Ecto neural progenitor cell (in vitro differentiated cells): ENCODE measurements at places on chromosomes 4 and X.

DNA sequence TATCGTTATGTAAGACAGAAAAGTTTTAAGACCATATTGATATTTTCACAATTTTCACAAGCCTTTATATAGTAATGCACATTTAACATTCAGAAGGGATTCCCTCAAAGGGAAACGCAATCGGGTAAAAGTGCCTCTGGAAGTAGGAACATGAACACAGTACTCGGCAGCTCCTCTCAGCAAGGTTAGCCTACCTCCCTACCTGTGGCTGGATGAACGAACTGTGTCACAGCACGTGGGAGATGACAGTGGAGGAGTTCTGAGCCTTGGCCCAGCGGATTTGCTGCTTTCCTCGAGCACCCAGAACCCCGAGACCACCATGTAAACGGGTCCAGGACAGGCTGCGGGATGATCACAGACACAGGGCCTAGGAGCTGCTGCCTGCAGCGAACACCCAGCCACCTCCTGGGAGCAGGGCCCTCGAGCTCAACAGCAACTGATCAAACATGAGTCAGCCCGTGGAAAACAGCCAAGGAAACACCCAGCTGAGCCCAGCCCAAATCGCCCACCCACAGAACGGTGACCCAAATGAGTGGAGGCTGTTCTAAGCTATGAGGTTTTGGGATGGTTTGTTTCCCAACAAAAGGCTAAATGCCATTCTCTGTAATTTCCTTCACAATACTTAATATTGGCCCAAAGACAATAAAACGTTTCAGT, 30.4 kb downstream of the FAT1 start:
- DNase-seq = no peak

GRCh38 chr4:11801466-11802446, 373.1 kb upstream of the HS3ST1 start:
- DNase-seq = no peak

- DNase-seq = no peak
Measured at GRCh38 chr4:181659202-181659601, 584.0 kb upstream of the TENM3 start.

GRCh38 chr4:39476187-39476895, 17.5 kb downstream of the LIAS start:
- DNase-seq = no peak

GRCh38 chr4:86965019-86965976, 30.5 kb downstream of the AFF1 start:
- no peak for DNase-seq

DNA sequence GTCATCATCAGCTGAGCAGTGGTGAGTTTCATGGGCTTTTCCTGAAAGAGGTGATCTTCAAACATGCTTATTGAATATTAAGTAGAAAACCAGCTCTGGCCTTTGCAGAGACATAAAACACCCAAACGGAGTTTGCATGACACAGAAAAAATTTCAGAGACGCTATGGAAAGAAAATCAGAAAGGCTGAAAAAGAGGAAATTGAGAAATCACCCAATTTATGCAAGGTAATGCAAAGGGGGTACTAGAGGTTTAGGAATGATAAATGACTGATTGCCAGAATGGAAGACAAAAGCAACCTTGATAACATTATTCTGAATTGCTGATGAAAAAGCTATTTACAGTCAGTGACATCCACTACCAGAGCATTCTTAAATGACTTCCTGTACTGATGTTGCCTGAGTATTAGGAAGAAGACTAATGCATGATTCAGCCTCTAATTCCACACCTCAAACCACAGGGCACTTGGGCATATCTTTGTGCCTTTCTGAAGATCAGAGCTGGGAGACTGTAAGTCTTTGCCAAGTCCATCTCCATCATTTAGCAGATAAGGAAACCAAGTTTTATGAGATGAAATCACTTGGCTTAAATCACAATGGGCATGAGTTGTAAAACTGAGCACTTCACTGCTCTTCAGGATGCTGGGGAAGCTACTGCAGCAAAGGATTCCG, 565.7 kb downstream of the PPARGC1A start:
- no peak for DNase-seq

- DNase-seq = no peak
Measured at GRCh38 chr4:98406819-98407218, 145.6 kb downstream of the RAP1GDS1 start.

GRCh38 chr4:76296286-76296820, 10.2 kb upstream of the STBD1 start:
- no peak for DNase-seq

GRCh38 chrX:65894133-65894532, 145.7 kb downstream of the VSIG4 start:
- no peak for DNase-seq

GRCh38 chrX:68570598-68570997, 71.7 kb downstream of the YIPF6 start:
- DNase-seq = no peak

DNA sequence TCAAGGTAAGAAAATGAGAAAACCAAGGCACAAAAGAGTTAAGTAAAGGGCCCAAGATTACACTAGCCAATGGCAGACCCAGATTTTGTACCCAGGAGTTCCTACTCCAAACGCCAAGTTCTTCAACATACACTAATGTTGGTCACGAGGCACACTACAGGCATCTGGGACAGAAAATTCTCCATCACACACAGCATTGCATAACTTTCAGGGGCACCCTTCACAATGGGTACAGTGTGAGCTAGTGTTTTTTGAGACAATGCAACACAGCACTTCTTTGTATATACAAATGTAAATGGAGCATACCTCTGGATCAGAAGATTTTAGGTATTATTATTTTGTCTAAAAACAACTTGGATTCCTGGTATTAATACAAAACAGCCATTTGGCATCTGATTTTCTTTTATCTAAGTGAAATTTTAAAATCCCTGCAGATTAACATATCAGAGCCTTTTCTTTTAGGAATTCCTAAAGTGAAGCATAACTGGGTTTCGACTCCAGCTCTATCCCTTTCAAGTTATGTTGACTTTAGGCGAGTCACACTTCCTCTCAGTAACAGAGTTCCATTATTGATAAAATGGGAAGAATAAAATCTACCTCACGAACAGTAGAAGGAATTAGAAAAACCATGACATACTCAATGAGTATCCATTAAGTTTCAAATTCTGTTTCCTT, 41.1 kb downstream of the ADGRA3 start:
- DNase-seq = no peak

DNA sequence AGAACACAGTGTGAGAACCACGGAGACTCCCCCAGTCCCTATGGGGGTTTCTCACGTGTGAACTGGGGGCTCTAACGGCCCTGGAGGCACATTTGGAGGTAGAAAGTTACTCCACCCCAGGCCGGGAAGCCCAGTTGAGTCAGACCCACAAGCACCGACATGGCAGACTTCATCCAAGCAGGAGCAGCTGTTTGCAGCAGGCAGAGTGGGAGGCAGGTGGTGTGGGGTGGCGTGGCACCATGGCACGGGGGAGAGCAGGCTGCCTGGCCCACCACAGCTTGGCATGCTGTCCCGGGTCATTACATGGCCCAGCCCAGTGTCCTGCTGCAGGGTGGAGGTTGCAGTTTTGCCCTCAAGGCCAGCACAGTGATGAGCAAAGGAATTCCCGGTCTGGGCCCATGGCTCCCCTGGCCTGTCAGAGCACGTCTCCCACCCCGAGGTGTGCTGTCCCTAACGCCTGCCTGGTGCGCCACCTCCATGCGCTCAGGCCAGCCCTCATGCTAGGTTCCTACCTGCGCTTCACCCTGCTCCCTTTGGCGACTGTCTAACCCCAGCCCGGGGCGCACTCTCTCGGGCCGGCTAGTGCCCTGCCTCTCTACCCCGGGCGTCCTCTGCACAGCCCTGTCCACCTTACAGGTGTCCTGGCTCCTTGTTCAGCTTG, 90.6 kb upstream of the AFAP1 start:
- DNase-seq = no peak

GRCh38 chr4:81990898-81991297, 382.9 kb downstream of the HNRNPD start:
- no peak for DNase-seq

DNA sequence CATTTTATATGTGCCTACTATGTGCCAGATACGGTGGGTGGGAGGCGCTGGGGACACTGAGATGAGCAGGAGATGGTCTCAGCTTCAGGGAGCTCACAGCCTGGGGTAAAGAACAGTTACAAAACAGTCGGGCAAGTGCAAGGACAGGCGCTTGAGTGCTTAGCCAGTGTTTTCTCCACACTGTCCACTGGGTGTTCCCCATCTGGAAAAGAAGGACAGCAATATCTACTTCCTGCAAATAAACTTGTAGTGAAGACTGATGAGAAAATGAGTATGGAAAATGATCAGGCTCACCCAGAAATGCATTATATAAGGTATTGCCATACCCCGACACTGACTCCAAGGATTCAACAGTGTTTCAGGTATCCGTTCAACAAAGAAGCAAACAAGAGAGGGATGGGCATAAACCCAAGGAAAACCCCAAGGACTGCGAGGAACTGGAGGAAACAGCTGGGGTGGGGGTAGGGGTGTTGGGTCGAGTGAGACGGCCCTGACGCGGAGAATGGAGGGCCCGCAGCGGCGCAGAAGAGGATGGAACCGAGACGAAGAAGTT, 835 bp downstream of the TMEM185A start:
- no peak for DNase-seq

DNA sequence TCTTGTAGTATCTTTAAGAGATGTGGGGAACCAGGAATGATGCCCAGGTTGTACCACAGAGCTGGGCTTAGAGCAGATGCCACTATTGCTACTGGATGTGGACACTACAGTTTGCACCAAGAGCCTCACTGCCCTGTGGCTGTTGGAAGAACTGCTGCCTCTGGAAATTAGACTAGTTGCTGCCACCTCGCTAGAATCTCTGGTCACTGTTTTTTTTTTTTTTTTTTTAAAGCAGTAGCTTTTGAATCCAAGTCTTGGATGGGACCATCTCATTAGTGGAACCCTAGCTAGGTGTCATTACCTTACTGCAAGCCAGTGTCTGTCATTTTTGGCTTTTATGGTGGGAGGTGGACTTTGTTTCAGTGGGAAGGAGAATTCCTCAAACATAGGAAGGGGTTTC, 105.5 kb downstream of the ARHGAP10 start:
- DNase-seq = no peak

GRCh38 chr4:17009871-17010367, 111.5 kb upstream of the LDB2 start:
- no peak for DNase-seq

- DNase-seq = no peak
Measured at GRCh38 chr4:54961357-54961975, 163.9 kb downstream of the KDR start.

DNA sequence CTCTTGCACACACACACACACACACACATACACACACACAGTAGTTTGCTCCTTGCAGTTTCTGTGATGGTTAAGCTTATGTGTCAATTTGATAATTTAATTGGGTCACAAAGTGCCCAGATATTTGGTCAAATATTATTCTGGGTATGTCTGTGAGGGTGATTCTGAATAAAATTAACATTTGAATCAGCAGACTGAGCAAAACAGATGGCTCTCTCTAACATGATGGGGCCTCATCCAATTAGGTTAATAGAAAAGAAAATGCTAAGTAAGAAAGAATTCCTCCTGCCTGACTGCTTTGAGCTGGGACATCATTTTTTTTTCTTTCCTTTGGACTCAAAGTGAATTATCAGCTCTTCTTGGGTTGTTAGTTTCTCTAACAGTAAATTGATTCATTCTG, 191.2 kb upstream of the INTU start:
- no peak for DNase-seq

GRCh38 chrX:120302434-120302833, 8.8 kb downstream of the TMEM255A start:
- DNase-seq = no peak

- no peak for DNase-seq
Measured at GRCh38 chrX:15600745-15601144, at the start of gene ACE2. TSS of gene ACE2 (minus strand) at chrX:15600960. CDS start at chrX:15600911, 49 bp downstream.

DNA sequence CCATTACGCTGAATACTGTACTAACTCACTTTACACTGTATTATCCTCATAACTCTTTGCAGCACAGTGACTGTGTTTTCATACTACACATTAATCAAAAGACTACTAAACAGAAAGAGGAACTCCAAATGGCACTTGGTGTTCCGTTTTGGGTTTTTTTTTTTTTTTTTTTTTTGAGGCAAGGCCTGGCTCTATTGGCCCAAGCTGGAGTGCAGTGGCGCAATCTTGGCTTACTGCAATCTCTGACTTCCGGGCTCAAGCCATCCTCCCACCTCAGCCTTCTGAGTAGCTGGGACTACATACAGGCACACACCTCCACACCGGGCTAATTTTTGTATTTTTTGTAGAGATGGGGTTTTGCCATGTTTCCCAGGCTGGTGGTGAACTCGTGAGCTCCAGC, 10.7 kb downstream of the KLHL8 start:
- DNase-seq = no peak

DNA sequence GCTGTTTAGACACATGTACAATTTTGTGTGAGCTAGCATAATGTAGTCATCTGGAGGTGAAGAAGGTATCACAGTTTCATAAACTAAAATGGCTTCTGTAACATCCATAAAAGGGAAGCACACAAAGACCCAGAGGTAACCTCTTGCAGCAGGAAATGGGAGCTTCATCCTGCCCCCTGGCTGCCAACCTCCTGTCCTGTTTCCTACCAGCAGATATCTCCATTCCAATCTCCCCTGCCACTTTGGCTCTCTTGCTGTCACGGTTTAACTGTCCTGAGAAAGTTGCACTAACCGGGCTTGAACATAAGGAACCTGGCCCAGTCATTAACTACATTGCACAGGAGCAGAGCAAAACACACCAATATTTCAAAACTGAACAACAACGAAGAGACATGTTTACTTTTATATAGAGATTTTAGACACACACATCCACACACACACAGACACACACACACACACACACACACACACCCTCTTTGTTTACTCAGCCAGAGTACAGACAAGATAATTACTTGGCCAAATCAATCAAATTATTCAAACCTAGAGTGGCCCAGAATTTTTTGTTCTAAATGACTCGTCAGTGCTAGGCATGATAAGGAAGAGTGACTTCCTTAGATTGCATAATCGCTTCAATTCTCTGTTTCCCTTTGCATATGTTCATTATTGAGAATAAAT, 24.2 kb downstream of the MID2 start:
- DNase-seq = no peak

- no peak for DNase-seq
Measured at GRCh38 chrX:130626521-130626920, 224.7 kb downstream of the RBMX2 start.

DNA sequence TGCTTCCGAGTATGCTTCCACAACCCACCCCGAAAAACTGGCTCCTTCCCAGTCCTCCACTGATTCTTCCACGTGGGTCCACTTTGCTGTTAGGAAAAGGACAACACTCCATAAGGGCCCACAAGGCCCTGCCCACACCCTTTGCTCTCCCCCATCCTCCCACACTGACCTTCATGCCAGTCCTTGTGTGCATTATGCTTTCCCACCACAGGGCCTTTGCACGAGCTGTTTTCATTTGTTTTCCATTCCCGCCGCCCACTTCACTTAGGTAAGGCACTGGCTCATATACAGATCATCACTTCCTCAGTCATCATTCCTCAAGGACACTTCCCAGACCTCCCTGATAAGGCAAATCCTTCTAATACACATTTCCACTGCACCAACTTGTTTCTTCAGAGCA, 16.8 kb upstream of the SEL1L3 start:
- DNase-seq = no peak

GRCh38 chrX:136711147-136711546, 63.2 kb downstream of the CD40LG start:
- DNase-seq = no peak
